Upper lobe of right lung (tissue), 1 donor: ENCODE measurements at places on chromosomes 12 and 14.

GRCh38 chr12:61525331-61525730 is 734.9 kb upstream of the USP15 start:
- no peak overlapping the region for H3K4me3 ChIP-seq
- no peaks in the 10 kb centered on the region for H3K36me3 ChIP-seq
- H3K4me1 ChIP-seq, result no peaks in the 10 kb centered on the region
- no peak overlapping the region for H3K27ac ChIP-seq
- no peak for DNase-seq

DNA sequence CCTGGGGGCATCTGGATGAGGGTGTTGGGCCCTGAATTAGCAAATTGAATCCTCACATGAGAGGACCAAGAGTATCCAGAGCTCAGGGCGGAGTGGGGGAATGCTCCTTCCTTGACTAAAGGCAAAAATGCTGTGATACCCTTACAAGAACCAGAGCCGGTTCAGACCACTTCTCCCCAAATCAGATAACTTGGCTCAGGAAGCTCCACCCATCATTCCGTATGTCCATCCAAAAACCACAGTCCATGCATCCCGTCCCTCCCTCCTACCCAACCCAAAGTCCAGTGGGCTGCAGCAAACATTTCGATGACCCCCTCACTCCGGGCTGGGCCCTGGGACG is 22.4 kb downstream of the DIO3 start:
- no peak overlapping the region for H3K4me3 ChIP-seq
- no peaks in the 10 kb centered on the region for H3K27me3 ChIP-seq
- no peak overlapping the region for H3K27ac ChIP-seq
- no peaks in the 10 kb centered on the region for H3K36me3 ChIP-seq

GRCh38 chr14:98725191-98725590 is 546.8 kb downstream of the BCL11B start:
- no peaks in the 10 kb centered on the region for H3K4me1 ChIP-seq
- peaks cover 7% of the 10 kb centered on the region for H3K27me3 ChIP-seq
- H3K36me3 ChIP-seq, result no peaks in the 10 kb centered on the region
- DNase-seq, result no peak
- H3K27ac ChIP-seq, result no peak overlapping the region

- H3K36me3 ChIP-seq, result no peaks in the 10 kb centered on the region
- H3K27me3 ChIP-seq, result no peaks in the 10 kb centered on the region
- no peaks in the 10 kb centered on the region for H3K4me1 ChIP-seq
Measured at GRCh38 chr14:72815430-72815829, 78.5 kb downstream of the DPF3 start.

DNA sequence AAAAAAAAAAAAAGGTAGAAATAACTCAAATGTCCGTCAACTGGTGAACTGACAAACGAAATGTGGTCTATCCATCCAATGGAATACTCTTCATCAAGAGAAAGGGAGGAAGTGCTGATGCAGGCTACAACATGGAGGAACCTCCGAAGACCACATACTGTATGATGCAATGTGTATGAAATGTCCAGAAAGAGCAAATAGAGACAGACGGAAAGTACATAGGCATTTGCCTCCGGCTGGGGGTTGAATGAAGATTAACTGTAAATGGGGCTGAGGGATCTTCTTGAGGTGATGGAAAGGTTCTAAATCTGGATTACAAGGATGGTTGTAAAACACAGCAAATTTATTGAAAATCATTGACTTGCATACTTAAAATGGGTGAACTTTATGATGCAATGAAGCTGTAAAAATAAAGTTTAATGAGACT is 35.4 kb downstream of the DLK1 start:
- no peak overlapping the region for H3K27ac ChIP-seq
- H3K4me1 ChIP-seq, result no peaks in the 10 kb centered on the region
- no peaks in the 10 kb centered on the region for H3K36me3 ChIP-seq
- DNase-seq, result no peak
- H3K4me3 ChIP-seq, result no peak overlapping the region
- no peaks in the 10 kb centered on the region for H3K27me3 ChIP-seq

DNA sequence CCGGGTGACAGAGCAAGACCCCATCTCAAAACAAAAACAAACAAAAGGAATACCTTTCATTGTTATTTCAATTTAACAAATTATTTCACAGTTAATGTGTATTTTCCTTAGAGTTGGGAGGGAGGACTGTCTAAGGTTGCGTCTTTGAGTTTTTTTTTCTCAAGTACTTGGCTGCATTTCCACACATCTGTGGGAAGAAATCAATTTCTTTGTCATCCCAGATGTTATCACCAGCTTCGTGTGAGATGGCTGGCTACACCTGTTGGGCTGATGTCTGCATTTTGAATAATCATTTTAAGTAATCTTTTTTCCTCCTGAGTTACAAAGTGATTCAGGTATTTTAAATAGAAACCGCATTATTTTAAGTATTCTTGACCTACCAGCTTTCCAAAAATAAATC is 59.4 kb downstream of the EML1 start:
- no peak overlapping the region for H3K27ac ChIP-seq
- H3K4me1 ChIP-seq, result no peaks in the 10 kb centered on the region
- DNase-seq, result no peak
- H3K4me3 ChIP-seq, result no peak overlapping the region
- H3K36me3 ChIP-seq, result peaks cover 6% of the 10 kb centered on the region

- peak overlapping the region; percentile 65 for H3K27ac ChIP-seq
- no peaks in the 10 kb centered on the region for H3K36me3 ChIP-seq
- no peaks in the 10 kb centered on the region for H3K27me3 ChIP-seq
- peak overlapping the region; percentile 9 for H3K4me3 ChIP-seq
- DNase-seq, result peak; percentile 86
Measured at GRCh38 chr14:75831455-75831854, 150.3 kb downstream of the TGFB3 start.

GRCh38 chr12:70671698-70672097 is 34.5 kb upstream of the PTPRB start:
- no peak overlapping the region for H3K4me3 ChIP-seq
- no peak overlapping the region for H3K27ac ChIP-seq
- H3K36me3 ChIP-seq, result no peaks in the 10 kb centered on the region
- no peaks in the 10 kb centered on the region for H3K27me3 ChIP-seq
- DNase-seq, result no peak
- no peaks in the 10 kb centered on the region for H3K4me1 ChIP-seq

DNA sequence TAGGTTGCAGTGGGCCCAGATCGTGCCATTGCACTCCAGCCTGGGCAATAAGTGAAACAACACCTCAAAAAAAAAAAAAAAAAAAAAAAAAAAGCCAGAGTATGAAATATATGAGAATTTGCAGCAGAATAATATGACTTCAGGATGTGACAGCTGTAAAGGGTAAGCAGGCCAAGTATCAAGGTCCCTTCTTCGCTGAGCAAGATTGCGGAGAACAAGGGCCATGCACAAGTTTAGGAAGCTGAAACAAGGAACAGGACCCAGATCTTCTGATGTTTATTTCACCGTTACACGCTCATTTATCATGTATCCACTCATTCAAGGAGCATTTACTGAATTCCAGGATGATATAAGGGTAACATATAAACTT is 659 bp upstream of the FOXJ2 start:
- H3K27me3 ChIP-seq, result no peaks in the 10 kb centered on the region
- H3K36me3 ChIP-seq, result peaks cover 7% of the 10 kb centered on the region
- DNase-seq, result no peak
- peak overlapping the region; percentile 93 for H3K27ac ChIP-seq
- peaks cover 41% of the 10 kb centered on the region for H3K4me1 ChIP-seq

GRCh38 chr12:21566907-21567394 is 37.7 kb downstream of the GYS2 start:
- H3K36me3 ChIP-seq, result no peaks in the 10 kb centered on the region
- no peaks in the 10 kb centered on the region for H3K27me3 ChIP-seq
- no peak for DNase-seq
- H3K27ac ChIP-seq, result no peak overlapping the region
- no peaks in the 10 kb centered on the region for H3K4me1 ChIP-seq
- no peak overlapping the region for H3K4me3 ChIP-seq

- H3K27ac ChIP-seq, result no peak overlapping the region
- H3K36me3 ChIP-seq, result no peaks in the 10 kb centered on the region
- H3K4me3 ChIP-seq, result no peak overlapping the region
- DNase-seq, result no peak
- peaks cover 16% of the 10 kb centered on the region for H3K4me1 ChIP-seq
Measured at GRCh38 chr12:124866883-124867400, 3.3 kb upstream of the SCARB1 start.

DNA sequence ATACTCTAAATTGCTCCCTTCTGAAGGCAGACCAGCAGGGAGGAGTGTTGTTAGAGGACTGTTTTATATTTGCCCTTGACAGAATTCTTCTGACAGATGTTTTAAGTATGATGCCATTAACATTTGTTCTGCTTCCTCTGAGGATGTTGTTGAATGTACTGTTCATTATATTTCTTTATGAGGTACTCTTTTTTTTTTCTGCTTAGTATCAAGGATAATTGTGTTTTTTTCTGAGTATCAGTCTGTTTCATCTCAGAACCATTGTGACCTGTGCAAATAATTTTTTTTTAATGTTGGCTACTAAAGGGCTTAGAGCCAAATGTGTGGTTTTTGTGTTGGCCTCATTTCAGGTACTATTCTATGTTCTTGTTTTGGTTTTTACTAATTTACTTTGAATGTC is 10.6 kb downstream of the METAP2 start:
- peaks cover 25% of the 10 kb centered on the region for H3K4me1 ChIP-seq
- H3K27me3 ChIP-seq, result no peaks in the 10 kb centered on the region
- peaks cover 65% of the 10 kb centered on the region for H3K36me3 ChIP-seq
- H3K27ac ChIP-seq, result no peak overlapping the region

GRCh38 chr12:125129591-125130255 is 64.5 kb downstream of the AACS start:
- DNase-seq, result no peak
- no peak overlapping the region for H3K27ac ChIP-seq
- no peaks in the 10 kb centered on the region for H3K36me3 ChIP-seq
- no peaks in the 10 kb centered on the region for H3K27me3 ChIP-seq

- no peaks in the 10 kb centered on the region for H3K27me3 ChIP-seq
- no peak overlapping the region for H3K27ac ChIP-seq
- DNase-seq, result no peak
- no peaks in the 10 kb centered on the region for H3K4me1 ChIP-seq
- H3K36me3 ChIP-seq, result no peaks in the 10 kb centered on the region
Measured at GRCh38 chr12:54765652-54766051, 88.7 kb upstream of the MUCL1 start.

DNA sequence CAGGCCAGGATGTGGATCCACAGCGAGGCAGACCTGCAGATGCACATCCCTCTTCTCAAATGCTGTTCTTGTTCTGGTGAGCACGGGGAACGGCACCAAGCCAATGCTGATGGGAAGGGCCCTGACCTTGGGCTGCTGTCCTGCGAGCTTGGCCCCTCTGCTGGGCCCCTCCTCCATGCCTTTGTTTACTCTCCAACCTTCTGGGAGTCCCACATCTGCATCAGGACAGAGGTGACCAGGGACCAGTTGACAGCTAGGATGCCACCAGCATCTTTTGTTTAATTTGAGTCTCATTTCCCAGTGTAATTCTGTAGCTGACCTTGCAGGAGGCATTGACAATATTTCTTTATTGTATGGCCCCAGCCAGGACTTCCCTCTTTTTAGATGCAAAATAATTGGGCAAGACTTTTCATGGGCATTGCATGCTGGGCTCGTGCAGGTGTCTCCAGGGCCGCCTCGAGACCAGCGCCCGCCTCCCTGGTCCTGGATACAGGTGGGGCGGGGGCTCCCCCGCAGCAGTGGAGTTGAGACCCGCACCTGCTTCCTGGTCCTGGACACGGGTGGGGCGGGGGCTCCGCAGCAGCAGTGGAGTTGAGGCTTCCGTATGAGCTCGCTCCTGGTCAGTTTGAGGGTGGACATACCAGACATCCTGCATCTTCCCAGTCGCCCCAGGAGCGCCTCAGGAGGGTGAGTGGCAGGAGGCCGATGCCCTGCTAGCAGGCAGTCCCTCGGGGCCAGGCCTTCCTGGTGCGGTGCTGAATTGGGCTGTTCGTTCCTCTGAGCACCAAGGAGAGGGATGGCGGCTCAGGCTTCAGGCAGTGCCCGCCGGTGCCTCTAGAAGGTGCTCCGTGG is 11.4 kb downstream of the PACS2 start:
- DNase-seq, result no peak
- H3K27ac ChIP-seq, result no peak overlapping the region
- H3K4me3 ChIP-seq, result no peak overlapping the region
- H3K27me3 ChIP-seq, result no peaks in the 10 kb centered on the region
- no peaks in the 10 kb centered on the region for H3K36me3 ChIP-seq

GRCh38 chr12:78038541-78038940 is 207.8 kb downstream of the NAV3 start:
- no peaks in the 10 kb centered on the region for H3K4me1 ChIP-seq
- no peak overlapping the region for H3K27ac ChIP-seq
- peak overlapping the region; percentile 34 for H3K4me3 ChIP-seq
- H3K27me3 ChIP-seq, result no peaks in the 10 kb centered on the region

- no peaks in the 10 kb centered on the region for H3K36me3 ChIP-seq
- no peaks in the 10 kb centered on the region for H3K4me1 ChIP-seq
- no peak for DNase-seq
- no peak overlapping the region for H3K27ac ChIP-seq
Measured at GRCh38 chr14:52835122-52835903, 43.9 kb upstream of the GNPNAT1 start.

- H3K27ac ChIP-seq, result no peak overlapping the region
- no peaks in the 10 kb centered on the region for H3K27me3 ChIP-seq
- no peaks in the 10 kb centered on the region for H3K4me1 ChIP-seq
- no peak for DNase-seq
- H3K4me3 ChIP-seq, result no peak overlapping the region
Measured at GRCh38 chr14:96058576-96059200, 19.5 kb downstream of the C14orf132 start.

GRCh38 chr12:5864972-5865371 is 80.1 kb downstream of the ANO2 start:
- H3K36me3 ChIP-seq, result no peaks in the 10 kb centered on the region
- DNase-seq, result no peak
- no peak overlapping the region for H3K27ac ChIP-seq
- no peaks in the 10 kb centered on the region for H3K4me1 ChIP-seq

DNA sequence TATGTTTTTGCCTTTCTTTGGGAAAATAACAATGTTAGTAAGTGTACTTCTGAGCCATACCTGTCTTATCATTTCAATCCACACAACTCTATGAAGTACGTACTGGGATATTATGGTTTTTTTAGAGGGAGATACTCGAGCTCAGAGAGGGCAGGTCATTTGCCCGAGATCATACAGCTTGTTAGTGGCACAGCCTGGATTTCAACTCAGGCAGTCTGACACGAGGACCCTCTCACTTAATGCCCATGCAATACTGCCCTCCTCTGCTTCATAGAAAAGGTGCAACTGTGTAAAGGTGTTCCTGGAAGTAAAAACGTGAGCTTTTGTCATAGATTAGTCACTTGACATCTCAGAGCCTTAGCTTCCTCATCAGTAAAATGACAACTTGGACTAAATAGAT is 128.0 kb downstream of the NDUFA12 start:
- H3K27me3 ChIP-seq, result peaks cover 22% of the 10 kb centered on the region
- H3K27ac ChIP-seq, result no peak overlapping the region
- DNase-seq, result no peak
- H3K36me3 ChIP-seq, result no peaks in the 10 kb centered on the region
- H3K4me3 ChIP-seq, result no peak overlapping the region
- H3K4me1 ChIP-seq, result peaks cover 7% of the 10 kb centered on the region

DNA sequence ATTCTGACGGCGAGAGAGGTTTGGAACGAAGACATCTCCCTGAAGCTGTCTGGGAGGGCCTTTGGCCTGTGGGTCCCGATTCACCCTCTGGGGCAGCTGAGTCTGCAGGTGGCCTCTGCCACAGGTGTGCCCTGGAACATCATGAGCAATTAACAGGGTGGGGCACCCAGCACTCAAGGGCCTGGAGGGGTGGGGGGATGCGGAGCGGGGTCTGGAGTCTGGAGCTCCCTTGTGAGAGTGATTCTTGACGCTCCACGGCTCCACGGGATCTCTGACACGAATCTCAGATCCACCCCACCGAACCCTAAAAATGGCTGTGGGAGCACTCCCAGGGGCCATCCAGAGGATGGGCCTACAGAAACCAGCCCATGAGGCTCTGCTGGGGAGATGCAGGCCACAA is 8.3 kb downstream of the ITPK1 start:
- no peak overlapping the region for H3K4me3 ChIP-seq
- no peak for DNase-seq
- no peaks in the 10 kb centered on the region for H3K36me3 ChIP-seq
- no peak overlapping the region for H3K27ac ChIP-seq
